ENCODE measurements at places on chromosomes 11 and 22.

- DNase-seq = no peak
These were observed 77.7 kb downstream of the CABIN1 start for GRCh38 chr22:24088816-24089215.

- no peak for DNase-seq
These were observed 24.0 kb upstream of the CADM1 start for GRCh38 chr11:115528225-115528624.

DNA sequence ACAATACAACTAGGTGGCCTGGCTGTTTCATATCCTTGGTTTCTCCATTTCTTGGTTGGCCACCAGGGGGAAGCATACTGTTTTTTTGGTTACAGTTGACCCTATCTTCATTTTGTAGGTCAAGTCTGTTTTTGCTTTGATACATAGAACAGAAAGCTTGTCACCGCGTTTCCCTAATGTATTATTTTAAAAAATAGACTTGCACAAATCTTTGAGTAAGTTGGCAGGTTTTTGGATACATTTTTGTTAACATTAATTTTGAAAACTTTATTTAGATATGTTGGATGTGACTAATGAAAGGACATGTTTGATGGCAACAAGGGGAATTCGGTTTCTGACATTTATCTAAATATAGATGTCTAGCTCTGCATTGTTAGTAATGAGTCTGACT lies 3.0 kb downstream of the NCR3LG1 start:
- peak; percentile 37 for DNase-seq

DNA sequence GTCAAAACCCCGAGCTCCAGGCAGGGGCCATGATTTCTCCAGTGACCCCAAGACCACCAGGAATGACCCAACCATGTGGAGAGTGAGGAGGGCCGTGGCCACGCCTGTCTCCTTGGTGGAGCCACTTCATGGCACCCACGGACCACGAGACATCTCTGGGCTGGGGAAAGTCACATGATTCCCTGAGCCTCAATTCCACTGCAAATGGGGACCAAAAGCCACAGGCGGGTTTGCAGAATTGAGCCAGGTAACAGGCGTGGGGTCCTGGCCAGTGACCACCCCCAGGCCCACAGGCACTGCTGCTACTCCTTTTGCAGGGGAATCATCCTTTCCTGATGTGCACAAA lies 178.9 kb downstream of the CTTN start:
- no peak for DNase-seq

GRCh38 chr11:106231591-106231990 lies 154.1 kb downstream of the AASDHPPT start:
- no peak for DNase-seq

- peak; percentile 48 for DNase-seq
These were observed 81.2 kb downstream of the GRAMD1B start for GRCh38 chr11:123511037-123511870.

- DNase-seq = no peak
These were observed 5.0 kb downstream of the SLC39A13 start for GRCh38 chr11:47413351-47413750.

DNA sequence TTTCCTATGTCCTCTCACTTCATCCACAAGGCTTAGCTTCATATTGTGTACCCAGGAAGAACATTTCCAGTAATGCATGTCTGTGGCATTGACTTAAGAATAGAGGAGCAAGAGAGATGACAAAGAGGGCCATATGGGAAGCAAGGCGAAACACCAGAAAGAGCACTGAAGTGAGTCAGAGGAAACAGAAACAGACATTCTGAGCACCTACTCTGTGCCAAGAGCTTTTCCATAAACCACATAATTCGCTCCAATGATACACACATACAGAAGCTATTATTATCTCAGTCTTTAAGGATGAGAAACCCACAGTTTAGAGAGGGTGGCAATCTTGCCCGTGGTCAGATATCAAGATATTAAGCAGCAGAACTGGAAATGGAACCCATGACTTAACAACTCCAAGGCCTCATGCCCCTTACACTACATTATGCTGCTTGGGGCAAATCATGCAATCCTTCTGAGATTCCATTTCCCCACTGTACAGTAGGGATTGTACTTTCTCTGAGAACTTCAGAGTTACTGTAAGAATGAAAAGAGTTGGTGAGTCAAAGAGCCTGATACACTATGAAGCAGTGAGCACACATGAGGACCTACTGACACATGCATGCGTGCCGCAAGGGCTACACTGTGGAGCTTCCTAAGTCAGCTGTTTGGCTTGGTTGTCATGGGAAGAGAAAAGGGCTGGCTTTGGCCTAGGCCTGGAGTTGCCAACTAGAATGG lies 126.6 kb downstream of the KCNC1 start:
- DNase-seq = no peak

- no peak for DNase-seq
These were observed 98.2 kb downstream of the GGTLC2 start for GRCh38 chr22:22742641-22743040.

DNA sequence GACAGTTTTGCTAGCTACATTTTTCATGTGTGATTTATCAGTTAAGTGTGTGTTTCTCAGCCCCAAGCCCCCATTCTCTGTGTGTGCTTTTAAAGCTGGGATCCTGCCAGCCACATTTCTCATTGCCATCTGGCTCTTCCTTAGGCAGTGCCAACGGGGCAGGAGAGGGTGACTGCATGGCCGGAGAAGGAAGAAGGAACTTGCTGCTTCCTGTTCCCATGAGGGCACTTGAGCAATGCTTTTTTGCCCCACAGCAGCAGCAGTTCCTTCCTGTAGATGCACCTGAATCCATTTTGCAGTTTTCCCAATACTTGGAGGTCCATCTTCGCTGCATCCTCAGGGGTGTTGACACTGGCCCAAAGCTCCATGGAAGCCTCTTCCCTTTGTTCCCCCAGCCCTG lies 37.5 kb downstream of the TNRC6B start:
- no peak for DNase-seq

DNA sequence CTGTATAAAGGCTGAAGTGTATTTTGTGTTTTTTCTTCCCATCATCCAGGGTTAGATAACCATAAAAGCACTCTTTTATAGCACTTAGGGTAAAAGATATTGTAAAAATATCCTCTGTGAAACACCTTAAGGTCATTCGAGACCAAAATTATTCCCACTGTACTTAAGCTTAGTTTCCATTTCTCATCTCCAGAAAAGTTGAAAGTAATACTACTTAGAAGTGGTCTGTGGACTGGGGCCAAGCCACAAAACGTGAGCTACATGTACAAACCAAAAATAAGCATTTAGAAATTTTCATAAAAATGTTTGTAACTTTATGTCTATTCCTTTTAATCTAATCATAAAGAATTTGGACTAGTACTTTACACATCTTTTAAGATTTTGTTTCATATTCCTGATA lies 142.0 kb upstream of the NTM start:
- DNase-seq = no peak

DNA sequence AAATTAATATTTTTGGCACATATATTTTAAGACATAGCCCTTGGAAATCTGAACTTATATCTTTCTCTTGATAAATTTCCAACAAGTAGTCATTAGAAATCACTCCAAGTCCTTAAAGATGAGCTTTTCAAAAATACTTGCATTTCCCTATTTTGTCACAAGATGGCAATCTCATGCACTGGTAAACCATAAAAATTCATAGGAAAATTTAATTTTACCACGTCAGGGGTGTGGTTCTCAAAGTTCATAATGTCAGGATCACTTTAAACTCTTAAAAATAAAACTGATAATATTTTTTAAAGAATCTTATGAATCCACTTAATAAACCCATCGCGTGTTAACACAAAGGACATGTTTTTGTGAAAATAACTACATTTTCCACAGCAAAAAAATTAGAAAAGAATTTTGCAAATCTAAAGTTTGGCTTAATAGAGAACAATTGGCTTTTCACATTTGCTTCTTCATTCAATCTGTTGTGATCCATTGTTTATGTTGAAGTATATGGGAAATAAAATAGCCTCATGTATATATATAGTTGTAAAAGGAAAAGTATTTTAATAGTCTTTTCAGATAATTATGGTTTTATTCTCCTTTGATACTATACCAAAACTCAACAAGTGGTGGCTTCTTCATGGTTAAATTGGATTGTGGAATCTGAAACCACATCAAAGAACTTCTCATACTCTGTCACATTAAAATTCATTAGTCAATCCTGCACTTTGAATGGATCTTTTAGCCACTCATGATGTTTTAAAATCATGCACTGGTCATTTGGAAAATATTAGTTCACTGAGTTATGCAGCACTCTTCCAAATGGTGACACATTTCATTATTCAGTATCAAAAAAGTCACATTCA lies 169.1 kb downstream of the CADM1 start:
- DNase-seq = no peak

Measured in stimulated activated CD8-positive, alpha-beta memory T cell treated with anti-CD3 and anti-CD28 coated beads, Interleukin-7, amount 100 ng/mL, for 24 hours (primary cell).